ENCODE measurements at places on chromosomes 4 and X.

GRCh38 chrX:22603060-22603459, 330.3 kb downstream of the CBLL2 start:
- no peak for DNase-seq

- peak; percentile 58 for DNase-seq
Measured at GRCh38 chr4:88803600-88804096, 106.0 kb upstream of the NAP1L5 start.

DNA sequence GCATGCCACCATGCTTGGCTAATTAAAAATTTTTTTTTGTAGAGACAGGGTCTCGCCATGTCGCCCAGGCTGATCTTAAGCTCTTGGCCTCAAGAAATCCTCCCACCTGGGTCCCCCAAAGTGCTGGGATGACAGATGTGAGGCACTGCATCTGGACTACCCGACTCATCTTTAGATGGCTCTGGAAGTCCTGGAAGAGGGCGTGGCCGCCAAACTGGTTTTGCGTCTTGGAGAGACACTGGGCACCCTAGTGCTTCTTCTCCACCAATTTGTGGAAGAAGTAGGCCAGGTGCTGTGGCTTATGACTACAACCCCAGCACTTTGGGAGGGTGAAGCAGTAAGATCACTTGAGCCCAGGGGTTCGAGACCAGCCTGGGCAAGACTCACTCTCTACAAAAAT, 47.6 kb downstream of the HOPX start:
- no peak for DNase-seq

GRCh38 chrX:19640693-19641374, 125.5 kb upstream of the MAP3K15 start:
- DNase-seq, result no peak

DNA sequence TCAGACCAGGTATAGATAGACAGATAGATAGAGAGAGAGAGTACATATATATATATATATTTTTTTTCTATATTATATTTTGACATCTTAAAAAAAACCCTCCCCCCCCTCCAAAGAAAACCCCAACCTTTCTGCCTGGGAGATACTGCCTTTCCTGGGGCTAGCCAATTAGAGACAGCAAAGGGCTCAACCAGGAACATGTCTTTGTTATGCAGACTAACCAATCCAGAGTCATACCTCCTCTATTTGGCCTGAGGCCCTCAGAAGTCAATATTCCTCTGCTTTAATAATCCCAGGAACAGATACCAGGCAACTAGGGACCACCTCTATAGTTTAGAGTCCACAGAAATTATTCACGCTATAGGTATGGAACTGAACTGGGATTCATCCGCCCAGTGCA, 135.6 kb upstream of the MAD2L1 start:
- no peak for DNase-seq

DNA sequence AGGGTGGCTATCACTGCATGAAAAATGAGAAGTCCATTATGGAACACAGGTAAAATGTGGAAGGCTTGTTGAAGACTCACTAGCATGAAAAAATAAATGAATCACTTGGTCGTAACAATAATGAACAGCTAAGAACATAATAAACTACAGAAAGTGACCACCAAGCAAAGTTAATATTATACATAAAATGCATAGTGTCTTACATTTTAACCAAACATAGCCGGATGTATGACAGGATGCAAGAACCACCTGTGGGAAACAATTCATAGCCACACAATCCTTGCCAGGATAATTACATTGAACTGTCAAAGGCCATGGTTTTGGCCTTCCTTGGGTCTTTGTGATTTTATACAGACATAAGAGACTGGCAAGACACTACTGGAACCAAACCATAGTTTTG, 81.9 kb upstream of the ATXN3L start:
- DNase-seq, result no peak

- DNase-seq, result no peak
Measured at GRCh38 chr4:156230176-156230575, 276.5 kb upstream of the CTSO start.

DNA sequence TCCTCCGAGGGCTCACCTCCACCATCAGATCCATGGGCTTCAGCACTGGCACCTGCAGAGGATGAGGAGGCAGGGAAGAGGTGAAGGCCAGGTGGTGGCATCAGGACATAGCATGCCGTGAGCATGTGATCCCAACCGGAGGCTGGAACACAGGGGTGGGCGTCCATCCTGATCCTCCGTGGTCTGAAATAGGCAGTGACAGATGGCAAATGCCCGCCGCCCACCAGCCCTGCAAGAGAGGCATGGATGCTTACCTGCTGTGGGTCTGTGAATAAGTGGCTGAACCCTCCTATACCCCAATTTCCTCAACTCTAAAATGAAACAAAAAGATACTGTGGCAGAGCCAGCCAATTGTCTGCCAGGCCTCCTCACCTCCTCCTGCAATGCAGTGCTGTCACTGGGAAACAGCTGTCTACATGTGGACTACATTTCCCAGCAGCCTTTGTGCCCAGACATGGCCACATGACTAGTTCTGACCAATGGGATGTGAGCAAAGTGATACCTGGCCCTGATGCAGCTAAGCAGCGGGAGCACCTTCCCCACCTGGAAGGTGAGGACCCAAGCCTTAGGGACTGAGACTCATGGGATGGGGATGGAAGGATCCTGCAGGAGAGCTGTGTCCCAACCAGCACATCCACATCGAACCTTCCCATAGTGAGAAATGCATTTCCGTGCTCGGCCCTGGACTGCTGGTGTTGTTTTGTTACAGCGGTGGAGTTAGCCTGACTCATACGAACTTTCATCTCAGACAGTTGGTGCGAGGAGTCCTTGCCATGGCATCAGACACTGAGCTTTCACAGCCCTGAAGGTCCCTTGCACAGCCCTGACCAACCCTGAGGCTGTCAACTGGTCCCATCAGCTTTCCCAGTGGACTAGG, 99.5 kb downstream of the PPP2R2C start:
- no peak for DNase-seq

DNA sequence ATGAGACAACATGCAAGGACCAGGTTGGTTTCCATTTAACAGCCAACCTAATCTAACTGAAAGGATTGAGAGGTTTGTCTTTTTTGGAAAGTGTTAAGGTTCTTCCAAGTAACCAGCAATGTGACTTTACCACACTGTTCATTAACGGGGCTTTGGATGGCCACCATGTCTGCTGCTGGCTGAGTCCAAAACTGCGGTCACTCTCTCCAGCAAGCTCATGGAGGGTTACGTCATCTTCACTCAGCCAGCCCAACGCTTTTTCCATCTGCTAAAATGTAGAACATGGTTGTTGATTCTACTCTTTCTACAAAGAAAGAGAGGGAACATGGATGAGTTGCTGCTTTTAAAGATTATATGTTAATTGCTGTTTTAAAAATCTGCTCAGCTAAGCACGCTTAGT, 11.0 kb downstream of the PKD2 start:
- DNase-seq, result no peak

DNA sequence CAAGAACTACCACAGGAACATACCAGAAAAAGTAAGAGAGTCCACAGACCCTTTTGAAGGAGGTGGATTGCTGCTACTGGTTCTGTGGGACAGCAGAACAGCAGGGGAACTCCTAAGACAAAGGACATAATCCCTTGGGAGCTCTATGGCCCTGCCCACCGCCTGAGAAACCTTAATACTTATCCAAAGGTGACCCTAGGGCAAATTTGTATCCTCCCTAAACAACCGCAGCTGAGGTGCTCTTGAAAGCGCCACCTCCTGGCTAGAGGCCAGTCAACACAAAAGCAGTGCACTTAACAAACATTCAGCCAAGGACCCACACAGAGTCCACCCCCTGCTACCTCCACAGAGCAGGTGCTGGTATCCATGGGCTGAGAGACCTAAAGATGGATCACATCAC, 136.8 kb downstream of the ADAM29 start:
- no peak for DNase-seq

DNA sequence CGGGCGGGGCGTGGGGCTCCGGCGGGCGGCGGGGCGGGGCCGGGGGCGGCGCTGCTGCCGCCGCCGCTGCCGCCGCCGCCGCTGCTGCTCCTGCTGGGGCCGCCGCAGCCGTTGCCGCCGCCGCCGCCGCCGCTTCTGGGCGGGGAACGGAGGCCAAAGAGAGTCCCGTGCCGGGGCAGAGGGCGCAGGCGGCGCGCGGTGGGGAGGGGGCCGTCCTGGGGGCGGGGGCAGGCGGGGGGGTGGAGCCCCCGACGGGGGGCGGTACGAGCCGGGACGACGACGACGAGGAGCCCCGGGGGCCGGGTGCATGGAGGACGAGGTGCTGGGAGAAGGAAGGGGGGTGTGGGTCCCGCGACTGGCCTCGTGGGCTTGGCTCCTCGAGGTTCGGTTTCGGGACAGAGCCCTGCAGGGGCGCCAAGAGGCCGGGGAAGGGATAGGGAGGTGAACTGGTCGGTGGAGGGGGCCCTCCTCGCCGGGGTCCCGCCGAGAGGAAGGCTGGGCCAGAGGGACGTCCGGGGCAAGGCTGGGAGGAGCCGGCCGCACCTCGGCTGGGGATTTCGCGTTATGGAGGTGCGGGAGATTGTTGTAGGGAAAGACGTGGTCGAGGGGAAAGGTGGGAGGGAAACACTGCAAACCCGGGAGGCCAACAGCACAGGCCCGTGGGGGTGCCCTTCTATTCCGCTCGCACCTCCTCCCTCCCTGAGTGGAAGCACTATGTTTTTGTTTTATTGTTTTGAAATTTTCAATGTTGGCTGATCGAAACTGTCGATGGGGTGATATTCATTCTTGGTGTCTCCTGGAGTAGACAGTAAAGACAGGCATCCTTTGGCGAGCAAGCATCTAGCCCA, 1.9 kb downstream of the BCORL1 start:
- no peak for DNase-seq

DNA sequence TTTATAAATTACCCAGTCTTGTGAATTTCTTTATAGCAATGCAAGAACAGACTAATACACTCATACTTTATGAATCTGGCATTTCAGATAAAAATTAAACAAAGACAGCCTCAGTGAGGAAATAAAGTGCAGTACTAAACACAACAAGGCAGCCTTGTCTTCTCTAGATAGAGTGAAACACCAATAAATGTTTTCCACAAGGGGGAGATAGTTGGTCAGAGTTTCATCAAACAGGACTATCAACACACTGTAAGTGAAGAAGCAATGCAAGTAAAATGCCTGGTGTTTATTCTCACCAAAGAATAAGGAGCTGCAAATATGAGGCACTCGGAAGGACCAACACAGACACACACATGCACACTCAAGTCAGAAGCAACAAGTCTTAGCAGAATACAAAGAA, 62.8 kb downstream of the FAM9B start:
- peak; percentile 33 for DNase-seq

DNA sequence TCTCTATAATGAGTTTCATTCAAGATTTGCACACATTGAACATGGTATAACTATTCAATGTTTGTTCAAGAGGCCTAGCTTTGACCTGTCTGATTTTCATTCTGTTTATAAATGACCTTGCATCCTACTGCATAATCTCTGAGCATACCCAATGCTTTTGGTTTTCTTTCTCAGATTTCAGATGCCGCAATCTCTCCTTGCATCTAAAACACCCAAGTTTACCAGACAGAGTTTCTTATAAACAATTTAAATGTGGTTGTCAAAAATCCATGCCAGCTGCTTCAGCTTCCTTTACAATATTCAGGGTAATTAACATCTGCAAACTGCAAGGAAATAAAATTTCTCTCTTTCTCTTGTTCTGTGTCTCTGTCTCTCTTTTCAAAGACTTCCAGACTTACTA, 123.0 kb upstream of the PCDH18 start:
- no peak for DNase-seq

DNA sequence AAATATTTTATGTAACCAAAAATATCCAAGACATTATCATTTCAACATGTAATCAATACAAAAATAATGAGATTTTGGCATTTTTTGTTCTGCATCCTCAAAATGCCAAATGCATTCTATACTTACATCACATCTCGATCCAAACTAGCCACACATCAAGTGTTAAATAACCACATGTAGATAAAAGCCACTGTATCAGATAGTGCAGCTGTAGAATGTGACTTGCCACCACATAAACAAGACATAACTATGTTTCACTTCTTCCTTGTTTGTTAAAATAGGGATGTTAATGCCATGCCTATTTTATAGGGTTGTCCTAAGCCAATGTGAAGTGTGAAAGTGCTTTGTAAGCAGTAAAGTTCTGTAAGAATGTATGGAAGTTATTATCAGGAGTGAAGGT, 20.9 kb downstream of the INTS6L start:
- DNase-seq, result no peak

GRCh38 chr4:77579406-77580076, 26.1 kb upstream of the CXCL13 start:
- no peak for DNase-seq

- DNase-seq, result no peak
Measured at GRCh38 chr4:66554826-66555225, 884.5 kb upstream of the EPHA5 start.

DNA sequence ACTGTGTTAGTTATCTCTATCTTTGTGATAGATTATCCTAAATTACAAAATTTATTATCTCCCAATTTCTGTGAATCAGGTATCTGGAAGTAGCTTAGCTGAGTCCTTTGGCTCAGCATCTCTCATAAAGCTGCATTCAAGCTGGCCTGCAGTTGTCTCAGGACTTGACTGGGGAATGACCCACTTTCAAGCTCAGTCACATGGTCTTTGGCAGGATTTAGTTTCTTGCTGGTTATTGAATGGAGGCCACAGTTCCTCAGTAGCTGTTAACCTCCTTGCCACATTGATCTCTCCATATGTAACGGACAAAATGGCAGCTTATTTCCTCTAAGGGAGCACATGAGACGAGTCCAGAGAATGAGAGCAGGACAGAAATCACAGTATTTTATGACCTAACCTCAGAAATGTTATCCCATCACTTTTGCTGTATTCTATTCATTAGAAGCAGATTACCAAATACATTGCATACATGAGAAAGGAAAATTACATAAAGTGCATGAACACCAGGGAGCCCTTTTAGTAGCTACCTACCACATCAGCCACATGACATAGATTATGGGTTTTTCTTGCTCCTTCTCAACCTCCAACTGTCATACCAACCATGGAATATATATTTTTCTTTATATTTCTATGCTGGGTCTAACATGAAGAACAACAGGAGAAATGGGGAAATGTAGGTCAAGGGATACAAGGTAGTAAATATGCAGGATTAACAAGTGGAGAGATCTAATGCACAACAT, 730.1 kb downstream of the CCSER1 start:
- DNase-seq, result no peak

GRCh38 chr4:1030559-1030958, 19.1 kb downstream of the FGFRL1 start:
- DNase-seq, result no peak

- DNase-seq, result peak; percentile 63
Measured at GRCh38 chr4:128570387-128570975, 239.0 kb upstream of the JADE1 start.
